ENCODE measurements at places on chromosomes 11 and 22.

DNA sequence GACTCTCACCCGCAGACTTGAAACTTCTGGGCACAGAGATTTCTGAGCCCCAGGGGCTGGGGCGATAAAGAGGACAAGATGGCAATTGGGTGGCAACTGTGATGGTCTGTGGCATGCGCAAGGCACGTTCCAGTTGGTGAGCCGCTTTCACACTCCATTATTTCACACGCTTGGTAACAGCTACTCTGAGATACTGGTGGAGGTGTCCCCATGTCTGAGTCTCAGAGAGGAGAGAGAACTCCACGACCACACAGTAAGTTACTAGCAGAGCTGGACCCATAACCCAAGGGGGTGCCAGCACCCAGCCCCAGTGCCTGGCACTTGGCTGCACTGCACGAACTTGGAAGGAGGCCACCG, 6.0 kb upstream of the KCNJ4 start:
- no peak for DNase-seq

DNA sequence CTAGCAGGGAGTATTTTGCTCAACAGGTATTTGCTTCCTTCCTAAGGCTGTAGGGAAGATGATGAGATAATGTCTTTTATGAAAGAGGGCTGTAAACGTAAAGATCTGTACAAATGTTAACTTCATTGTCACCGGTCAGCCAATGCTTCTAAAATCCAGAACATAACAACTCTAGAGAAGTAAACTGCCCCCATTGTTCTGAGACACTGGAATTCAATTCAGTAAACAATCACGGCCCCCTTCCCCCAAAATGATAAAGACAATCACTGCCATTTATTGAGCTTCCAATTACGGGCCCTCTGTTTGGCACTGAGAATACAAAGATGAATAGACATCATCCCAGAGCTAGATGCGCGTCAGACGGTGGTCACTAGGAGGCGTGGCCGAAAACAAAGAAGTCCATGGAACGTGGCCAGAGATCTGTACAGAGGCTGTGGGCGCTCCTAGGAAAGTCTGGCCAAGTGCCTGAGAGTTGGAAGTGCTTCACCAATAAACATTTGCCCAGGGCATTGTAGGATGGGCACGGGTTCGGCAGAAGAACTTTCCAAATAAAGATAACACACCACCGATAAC, 576 bp downstream of the TMEM258 start:
- peak; percentile 64 for DNase-seq

DNA sequence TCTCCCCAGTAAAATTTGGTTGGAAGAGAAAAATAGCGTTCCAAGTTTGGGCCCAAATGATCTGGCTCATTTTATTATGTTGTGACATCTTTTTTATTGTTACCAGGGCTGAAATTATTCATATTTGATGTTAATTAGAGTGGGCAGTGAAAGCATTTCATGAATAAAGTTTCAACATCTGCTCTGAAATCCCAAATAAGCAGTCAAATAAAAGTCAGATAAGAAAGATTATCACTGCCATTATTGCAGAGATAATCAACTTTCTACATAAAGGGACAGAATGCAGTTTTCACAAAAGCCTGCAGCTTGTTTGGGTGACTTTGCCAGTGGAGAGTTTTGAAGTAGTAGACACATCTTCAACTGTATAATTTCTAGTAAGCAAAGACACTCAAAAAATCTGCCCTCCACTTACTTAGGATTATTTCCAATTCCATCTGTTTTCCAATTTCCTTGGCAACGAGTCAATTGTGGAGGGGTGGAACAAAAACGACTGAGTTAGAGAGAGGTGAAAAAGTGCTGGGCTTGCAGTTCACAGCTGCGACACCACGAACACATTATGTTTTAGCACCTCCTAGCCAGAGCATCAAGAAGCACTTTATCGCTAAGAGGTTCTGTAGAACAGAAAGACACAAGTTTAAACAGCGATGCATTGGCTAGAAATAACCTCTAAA, 9.0 kb downstream of the TECTA start:
- no peak for DNase-seq

GRCh38 chr11:130549393-130549999, 101.1 kb downstream of the ADAMTS15 start:
- DNase-seq = no peak

DNA sequence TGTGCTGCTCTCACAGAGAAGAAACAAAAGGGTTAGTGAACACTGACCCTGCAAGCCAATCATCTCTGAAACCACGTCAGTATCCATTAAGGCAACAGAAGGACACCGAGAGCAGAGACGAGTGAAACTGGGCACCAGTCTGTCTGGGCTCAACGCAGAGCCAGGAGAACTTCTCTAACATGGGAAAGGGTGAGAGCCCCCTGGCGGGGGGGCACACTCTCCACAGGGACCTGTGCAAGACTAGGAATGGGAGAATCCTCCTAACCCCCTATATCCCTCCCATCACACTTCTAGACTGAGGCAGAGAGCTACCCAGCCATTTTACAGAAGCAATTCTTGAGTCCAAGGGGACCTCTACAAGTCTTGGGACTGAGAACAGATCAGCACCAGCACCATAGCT, 285.8 kb downstream of the SOX6 start:
- DNase-seq = no peak

- no peak for DNase-seq
These were observed at the start of gene SSTR3 for GRCh38 chr22:37212174-37212906. Gene SSTR3, minus strand, starts transcription at chr22:37212477. Its CDS starts 4,674 bp downstream, at chr22:37207803.

DNA sequence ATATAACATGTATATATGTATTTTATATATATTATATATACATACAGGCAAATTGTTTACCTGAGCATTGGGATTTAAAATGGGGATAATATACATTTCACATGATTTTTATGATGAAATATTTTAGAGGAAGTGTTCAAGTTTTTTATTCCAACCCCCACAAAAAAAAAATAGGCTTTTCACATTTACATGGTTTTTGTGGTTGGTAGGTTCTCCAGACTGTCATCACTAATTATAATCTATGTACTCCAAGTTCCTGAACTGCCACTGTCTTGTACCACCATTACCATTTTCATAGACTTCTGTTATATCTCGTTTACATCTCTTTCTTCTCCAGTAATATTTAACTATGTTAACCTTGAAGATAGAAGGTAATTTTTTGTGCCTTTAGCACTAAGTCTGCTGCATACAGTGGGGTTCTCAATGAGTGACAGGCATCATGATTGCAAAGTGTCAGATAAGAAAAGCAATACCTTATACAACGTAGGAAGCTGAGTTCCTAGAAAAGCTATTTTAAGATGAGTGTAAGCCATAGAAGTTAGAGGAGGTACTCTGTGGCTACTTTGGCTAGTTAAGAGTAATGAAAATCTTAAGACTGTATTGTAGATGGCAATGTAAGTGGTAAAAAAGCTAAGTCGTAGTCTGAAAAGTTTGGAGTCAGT, 5.2 kb downstream of the TMEM126A start:
- DNase-seq = peak; percentile 58

GRCh38 chr11:95684701-95685100, 104.9 kb downstream of the FAM76B start:
- DNase-seq = no peak

- no peak for DNase-seq
These were observed 115.3 kb downstream of the TRIM29 start for GRCh38 chr11:120022617-120023016.
